DMS79 treated with DMSO at 0.1 percent for 48 hours (cell line): ENCODE measurements at places on chromosomes 3 and 15.

- DNase-seq = peak; percentile 20
Measured at GRCh38 chr3:156750191-156750873, 75.8 kb upstream of the LEKR1 start.

GRCh38 chr15:91311986-91312385 lies 211.9 kb downstream of the SV2B start:
- DNase-seq = no peak

DNA sequence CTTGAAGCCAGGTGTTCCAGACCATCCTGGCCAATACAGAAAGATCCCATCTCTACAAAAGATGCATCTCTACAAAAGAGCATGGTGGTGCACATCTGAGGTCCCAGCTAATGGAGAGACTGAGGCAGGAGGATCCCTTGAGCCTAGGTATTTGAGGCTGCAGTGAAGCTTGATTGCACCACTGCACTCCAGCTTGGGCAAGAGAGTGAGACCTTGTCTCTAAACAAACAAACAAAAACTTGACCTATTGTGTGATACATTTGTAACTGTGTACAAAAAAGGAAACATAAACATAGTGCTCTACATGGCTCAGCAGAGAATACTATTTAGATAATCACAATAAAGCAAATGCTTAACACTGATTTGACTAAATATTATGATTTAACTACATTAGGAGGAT lies 18.7 kb downstream of the ANPEP start:
- DNase-seq = no peak

GRCh38 chr15:35167675-35168074 lies 82.6 kb upstream of the NANOGP8 start:
- no peak for DNase-seq
